Fibroblast of skin of back (primary cell): ENCODE measurements at places on chromosomes 5 and 9.

GRCh38 chr9:136485049-136486045, 2.5 kb upstream of the SEC16A start:
- DNase-seq = peak; percentile 73

DNA sequence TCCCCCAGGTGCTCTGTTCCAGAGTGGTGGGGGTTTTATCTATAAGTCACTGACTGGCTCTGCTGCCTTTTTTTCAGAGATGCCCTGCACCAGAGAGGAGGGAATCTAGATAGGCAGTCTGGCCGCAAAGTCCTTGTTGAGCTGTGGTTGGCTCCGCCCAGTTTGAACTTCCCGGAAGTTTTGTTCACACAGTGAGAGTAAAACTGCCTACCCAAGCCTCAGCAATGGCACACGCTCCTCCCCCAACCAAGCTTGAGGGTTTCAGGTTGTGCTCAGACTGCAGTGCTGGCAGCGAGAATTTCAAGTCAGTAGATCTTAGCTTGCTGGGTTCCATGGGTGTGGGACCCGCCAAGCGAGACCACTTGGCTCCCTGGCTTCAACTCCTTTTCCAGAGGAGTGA, 1428.6 kb downstream of the MAT2B start:
- DNase-seq = no peak

DNA sequence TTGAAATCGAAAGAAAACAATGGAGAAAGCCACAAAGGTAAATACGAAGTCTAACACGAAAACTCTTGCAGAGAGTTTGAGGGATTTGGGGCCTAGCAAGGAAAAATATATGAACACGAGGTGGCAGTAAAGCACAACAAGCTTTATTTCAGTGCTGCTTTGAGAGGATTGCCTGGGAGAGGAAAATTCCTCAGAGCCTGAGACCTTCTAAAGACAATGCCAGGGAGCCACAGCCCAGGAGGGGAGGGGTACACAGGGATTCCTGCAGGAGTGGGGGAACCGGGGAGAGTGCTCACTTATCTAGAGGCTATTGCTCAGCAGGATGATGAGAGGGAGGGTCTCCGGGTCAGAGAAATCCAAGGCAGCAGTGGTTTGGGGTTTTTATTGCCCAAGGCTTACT, 134.9 kb upstream of the ADCY2 start:
- peak; percentile 56 for DNase-seq

- peak; percentile 88 for DNase-seq
These were observed 6.4 kb downstream of the ARRDC1 start for GRCh38 chr9:137611623-137612609.

GRCh38 chr5:174328631-174329299, 283.3 kb downstream of the NSG2 start:
- DNase-seq = peak; percentile 35

DNA sequence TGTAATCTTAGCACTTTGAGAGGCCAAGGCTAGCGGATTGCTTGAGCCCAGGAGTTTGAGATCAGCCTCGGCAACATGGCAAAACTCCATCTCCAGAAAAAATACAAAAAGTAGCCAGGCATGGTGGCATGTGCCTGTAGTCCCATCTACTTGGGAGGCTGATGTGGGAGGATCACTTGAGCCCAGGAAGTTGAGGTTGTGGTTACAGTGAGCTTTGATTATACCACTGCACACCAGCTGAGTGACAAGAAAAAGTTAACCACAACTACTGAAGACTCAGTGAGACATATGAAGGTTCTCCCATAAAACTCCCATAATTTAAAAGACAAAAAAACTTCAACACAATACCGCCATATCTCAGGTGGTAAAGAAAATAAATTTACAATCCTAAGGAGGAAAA, 98.0 kb downstream of the NR6A1 start:
- DNase-seq = no peak

DNA sequence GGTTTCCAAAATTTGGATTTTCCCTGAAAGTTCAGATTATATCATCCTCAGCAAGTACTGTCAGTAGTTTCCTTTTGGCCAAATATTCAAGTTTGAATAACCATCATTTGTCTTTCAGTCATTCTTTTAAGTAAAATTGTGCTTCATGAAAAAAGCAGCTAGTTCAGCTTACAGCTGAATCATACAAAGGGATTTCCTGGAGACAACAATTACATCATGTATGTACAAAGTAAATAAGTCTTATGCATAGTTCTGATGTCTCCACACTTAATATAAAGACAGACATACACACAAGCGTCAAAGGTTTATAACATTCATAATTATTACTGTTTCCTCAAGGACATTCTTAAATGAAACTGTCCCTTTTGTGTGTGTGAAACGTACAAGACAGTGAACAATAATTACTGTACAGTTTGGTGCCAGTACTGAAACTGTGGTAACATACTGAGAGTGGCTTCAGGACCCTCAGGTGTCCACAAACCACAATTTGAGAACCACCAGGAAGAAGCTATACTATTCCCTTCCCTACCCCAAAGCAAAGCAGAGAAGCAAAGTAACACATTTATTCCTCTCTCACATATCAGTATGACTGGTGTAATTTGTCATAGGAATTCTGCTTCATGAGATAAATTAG, 746.6 kb downstream of the TAF11L14 start:
- DNase-seq = no peak

DNA sequence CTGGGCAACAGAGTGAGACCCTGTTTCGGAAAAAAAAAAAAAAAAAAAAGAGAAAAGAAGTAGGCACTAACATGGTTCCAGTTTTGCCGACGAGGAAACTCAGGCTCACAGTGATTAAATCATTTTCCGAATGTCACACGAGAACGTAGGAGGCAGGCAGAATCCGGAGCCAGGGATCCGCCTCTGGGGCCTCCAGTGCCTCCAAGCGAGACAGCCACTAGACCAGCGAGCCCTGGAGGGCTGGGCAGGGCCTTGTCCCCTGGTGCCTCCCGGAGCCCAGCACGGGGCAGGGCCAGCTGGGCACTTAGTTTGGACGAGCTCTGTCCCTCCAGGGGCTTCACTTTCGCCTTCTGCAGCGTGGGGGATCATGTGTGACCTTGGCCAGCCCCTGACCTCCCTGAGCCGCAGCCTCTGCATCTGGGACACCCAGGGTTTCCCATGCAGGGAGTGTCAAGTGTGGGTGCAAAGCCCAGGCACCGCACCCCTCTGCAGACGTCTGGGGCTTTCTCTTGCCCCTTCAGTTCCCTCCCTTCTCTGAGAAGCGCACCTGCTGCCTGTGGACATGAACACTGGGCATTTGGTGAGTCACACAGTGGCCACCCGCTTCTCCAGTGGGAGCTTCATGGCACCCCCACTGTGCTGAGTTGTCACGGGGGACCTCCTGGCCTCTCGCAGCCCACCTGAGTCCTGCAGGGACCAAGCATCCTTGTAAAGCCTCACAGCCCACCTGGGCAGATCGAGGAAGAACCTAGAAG, 80.3 kb downstream of the RXRA start:
- DNase-seq = peak; percentile 44

DNA sequence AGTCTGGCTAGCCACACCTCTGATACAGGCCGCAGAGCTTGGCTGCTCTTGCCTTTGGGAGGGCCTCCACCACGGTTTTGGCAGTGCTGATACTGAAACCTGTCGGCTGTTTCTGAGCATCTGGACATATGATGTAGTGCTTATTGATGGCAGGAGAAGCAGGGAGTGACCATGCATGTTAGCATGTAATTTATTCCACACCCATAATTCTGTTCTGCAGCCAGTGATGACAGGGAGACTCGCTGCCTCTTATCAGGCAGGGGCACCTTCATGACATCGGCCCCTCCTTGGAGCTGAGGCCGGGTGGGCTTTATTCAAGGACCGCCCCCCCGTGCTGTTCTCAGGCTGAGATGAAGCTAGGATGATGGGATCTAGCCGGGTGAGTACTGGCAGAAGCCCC, 49.0 kb downstream of the OLFM1 start:
- no peak for DNase-seq

- DNase-seq = no peak
These were observed 198.7 kb upstream of the MAP3K1 start for GRCh38 chr5:56616454-56617160.

DNA sequence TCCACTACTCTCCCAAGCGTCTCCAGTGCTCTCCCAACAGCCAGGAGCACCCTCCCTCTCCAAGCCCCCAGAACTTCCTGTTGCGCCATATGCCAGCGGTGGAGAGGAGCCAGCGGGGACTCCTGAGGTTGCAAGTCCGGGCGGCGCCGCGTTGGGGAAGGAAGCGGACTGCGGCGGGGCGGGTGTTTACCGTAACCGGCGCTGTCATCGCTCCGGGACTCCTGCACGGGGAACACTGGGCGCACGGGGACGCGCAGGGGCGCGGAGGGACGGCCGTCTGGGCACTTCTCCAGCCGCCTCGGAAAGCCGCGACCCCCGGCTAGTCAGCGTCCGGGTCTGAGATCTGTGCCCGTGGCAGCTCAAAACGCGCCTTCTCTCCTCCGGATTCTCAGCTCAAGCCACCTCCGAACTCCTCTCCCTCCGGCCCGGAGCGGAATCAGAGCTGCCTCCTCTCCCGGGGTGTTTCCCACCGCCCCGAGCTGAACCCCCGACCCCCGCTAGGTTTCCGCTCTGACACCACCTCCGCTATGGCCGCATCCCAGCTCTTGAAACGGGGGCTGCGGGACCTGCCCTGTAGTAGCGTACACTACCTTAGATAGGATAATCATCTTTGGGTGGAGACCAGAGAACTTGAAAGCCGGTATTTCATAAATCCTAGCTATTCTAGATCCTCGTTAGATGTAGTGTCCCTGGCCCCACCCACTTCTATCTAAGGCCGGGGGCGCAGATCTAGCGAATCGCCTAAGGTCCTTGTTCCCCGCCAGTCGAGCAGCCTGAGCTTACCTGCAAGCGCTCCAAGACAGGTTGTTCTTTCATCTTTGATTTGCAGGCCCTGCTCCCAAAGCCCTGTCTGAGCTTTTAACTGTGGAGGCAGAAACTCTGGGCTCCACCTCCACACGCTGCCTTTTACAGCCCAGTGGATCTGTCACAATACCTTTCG, at the start of gene TRPM6:
TRPM6 (minus strand) TSS at position 881 of the 940 bp plus-strand sequence; CDS start at position 816, 65 bp downstream.
- DNase-seq = peak; percentile 72

DNA sequence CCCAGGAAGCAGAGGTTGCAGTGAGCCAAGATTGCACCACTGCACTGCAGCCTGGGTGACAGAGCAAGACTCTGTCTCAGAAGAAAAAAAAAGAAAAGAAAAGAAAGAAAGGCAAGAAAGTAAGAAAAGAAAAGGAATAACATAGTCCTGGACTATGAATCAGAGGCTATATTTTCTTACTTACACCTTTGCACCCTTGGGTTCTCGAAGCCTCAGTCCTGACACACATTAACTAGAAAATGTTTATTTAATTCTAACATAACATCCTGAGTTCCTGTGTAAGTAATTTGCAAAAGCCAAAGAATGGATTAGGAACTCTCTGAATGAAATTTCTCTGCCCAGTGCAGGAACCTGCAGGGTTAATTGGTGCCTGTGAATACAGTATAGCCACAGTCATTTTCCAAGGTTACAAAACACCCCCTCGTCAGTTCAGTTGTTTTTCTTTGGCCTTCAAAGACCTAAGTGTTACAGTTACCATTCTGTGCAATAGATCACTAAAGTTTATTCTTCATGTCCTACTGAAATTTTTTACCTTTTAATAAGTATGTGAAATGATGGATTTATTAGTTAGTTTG, 147.6 kb downstream of the SV2C start:
- no peak for DNase-seq

DNA sequence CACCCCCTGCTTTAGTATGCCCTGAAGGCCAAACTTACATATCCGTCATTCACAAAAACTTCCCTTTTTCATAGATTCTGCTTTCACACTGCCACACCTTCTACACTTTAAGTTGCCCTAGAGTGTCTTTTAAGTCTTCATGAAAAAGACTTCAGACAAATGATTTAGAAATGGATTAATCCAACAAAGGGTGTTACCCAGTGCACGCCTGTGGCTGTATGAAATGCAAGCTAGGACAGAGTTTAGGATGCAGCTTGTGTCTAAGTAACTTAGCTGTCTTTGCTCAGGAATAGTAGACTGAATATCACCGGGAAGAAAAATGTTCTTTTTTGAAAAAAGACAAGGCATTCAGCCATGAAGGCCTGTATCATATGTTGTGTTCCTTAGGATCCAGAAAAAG, 210.0 kb downstream of the MPDZ start:
- DNase-seq = no peak

- DNase-seq = peak; percentile 28
These were observed 39.3 kb upstream of the HMHB1 start for GRCh38 chr5:143772621-143773020.

DNA sequence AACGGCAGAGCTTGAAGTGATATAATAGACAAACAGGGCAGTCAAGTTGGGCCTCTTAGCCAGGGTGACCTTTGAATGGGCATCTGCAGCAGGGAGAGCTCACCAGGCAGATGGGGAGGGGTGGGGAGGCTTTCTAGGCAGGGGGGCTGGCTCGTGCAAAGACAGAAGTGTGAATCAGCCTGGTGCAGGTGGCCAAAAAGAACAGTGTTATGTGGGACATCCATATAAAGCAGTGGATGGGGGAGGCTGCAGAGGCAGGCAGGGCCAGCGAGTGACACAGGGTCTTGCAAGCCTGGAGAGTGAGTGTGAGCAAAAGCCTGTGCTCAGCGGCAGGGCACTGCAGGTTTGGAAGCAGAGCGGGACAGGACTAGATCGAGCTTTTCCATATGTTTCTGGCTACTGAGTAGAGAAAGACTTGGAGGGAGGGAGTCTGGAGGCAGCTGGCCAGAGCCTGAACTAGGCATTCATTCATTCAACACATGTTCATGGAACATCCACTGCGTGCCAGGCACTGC, 14.2 kb upstream of the TTLL11 start:
- DNase-seq = no peak

DNA sequence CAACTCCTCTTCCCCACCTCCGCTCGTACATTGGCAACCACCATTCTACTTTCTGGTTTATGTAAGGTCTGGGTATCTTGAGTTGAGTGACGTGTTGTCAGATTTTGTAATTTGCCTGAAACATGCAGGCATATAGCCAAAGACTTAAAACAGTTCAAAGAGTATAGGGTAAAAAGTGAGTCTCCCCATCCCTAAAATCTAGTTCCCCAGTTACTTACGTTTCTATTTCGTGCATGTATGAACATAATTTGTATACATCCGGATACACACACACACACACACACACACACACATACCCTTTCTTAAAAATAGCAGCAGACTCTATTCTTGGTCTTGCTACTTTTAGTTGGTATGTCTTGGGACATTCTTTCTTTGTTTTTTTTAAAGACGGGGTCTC, 915 bp downstream of the HSDL2 start:
- DNase-seq = peak; percentile 30

DNA sequence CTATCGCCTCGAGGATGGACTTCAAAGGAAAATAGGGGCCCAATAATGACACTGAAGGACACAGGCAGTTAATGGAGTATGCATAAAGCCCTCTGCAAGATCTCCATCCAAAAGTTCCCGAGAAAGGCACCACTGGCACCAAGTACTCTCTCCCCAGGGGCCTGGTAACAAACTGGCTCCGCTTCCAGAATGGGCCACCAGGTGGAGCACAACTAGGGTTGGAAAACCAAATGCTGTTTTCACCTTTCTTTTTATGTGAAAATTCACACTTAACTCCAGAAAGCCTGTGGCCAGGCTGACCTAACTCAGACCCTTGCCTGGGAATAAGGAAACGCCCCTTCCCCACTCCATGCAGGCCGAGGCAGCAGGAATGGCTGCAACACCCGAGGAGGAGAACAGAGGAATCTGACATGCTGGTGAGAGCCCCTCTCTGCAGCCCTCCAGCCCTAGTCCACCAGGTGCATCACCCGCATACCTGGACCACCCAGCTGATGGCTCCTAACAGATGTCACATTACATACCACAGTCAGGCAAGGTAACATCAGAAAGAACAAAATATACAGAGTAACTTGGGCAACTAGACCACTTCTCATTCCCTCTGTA, 42.8 kb downstream of the CAMSAP1 start:
- peak; percentile 46 for DNase-seq

- peak; percentile 98 for DNase-seq
These were observed 61.1 kb downstream of the GRIA1 start for GRCh38 chr5:153551537-153552079.

GRCh38 chr5:40436535-40437237, 243.0 kb upstream of the PTGER4 start:
- no peak for DNase-seq
